ENCODE measurements at places on chromosomes 1 and 21.

GRCh38 chr1:156627313-156627880 is 8.2 kb downstream of the HAPLN2 start:
- DNase-seq, result no peak

- no peak for DNase-seq
Observed at GRCh38 chr1:18739897-18740296, 109.3 kb downstream of the PAX7 start.

- DNase-seq, result no peak
Observed at GRCh38 chr1:33390542-33390941, 40.4 kb downstream of the PHC2 start.

- no peak for DNase-seq
Observed at GRCh38 chr1:230210981-230211336, 143.9 kb downstream of the GALNT2 start.

DNA sequence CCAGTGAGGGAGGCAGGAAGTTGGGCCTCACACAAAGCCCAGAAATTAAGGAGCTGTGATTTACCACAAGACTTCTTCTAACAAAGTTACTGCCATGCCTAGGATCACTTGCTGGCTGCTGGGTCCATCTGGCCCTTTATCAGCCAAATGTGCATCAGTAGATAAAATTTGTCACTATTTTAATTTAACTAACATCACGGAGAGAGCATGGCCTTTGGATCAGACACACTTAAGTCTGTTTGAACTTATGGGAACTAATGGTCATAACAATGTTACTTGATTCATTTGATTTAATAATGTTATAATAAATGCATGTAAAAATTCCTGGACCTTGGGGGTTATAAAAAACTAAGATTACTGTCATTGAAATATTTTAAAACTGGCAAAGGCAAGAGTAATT is 67.2 kb upstream of the CCDC190 start:
- no peak for DNase-seq

DNA sequence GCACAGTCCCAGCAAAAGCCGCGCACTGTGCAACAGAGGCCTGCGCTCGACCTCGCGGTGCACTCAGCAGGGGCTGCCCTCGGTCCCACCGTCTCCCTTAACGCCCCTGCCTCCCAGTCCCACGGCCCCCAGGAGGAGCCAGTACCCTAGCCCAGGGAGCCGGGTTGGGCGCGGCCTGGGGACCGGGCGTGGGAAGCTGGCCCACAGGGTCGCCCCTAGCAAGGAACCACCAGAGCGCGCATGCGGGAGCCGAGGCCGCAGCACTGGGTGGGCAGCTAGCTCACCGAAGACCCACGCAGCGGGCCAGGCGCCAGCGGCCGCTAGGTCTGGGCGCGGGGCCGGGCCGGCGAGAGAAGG is 21.6 kb upstream of the ZNF678 start:
- DNase-seq, result no peak

DNA sequence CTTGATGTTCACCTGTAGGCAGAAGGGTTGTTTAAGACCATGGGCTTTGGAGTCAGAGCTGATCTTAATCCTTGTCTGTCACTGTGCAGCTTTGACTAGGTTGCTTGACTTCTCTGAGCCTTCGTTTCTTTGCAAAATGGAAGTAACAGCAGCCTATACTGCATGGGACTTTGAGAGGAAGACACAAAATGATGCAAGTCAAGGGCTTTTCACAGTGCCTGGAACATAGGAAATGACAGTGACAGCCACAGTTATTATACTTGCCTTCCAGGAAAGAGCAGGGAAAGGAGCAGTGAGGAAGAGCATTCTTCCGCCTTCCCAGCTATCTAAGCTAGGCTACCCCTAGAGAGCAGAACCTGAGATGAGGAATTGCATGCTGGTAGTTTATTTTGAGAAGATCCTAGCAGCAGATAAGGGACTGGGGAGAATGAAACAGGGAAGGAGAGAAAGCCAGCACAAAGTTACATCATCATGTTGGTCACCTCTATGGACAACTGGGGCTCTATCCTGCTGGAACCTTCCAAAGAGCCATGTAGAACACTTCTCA is 3.1 kb downstream of the CSF3R start:
- no peak for DNase-seq

DNA sequence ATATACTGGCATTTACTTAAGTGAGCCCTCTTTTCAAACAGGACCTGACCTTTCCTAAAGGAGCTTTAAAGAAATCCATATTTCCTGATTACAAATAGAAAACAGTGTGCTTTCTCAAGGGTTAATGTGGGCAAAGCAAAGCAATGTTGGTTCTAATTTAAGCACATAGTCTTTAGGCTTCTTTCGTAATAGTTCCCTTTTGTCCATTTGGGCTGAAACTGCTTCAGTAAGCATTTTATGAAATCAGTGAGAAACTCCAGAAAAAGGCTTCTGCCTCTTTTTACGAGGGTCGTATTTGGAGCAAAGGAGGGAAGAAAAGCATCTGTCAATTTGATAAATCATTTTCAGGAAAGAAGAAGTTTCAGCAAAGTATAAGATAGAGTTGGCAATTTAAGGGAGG is 331.2 kb downstream of the KIF26B start:
- no peak for DNase-seq

GRCh38 chr21:26806801-26807295 is 38.4 kb downstream of the ADAMTS1 start:
- DNase-seq, result no peak

GRCh38 chr1:183281553-183282091 is 95.6 kb downstream of the LAMC2 start:
- peak; percentile 88 for DNase-seq

DNA sequence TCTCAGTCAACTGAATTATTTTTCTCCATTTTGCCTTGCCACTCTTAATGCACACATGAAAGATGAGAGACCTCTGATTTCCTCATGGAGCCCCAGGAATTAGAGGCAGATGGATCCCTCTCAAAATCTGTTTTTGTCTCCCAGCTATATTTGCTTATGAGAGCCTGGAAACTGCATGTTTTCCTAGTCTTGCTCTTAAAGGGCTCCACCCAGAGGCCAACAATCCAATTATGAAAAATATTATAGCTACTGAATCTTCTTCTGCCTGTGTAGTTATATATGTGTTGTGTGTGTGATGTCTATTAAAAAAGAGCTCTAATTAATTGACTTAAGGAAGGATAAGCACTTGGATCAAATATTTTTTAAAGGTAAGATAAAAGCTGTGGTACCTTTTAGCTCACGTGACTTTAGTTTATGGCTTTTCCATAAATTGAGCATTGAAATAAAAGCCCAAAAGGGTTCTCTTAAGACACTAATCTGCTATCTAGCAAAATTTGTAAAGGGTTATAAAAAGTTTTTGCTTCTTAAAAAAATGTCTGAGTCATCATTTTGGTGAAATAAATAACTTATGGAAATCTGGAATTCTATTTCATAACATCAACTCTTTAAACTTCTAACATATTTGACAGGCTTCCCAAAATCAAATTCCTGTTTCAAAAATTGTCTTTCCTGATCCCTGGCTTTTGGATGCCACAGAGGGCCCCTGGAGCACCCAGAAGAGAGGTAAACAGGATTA is 31.2 kb upstream of the TSPEAR start:
- DNase-seq, result no peak

DNA sequence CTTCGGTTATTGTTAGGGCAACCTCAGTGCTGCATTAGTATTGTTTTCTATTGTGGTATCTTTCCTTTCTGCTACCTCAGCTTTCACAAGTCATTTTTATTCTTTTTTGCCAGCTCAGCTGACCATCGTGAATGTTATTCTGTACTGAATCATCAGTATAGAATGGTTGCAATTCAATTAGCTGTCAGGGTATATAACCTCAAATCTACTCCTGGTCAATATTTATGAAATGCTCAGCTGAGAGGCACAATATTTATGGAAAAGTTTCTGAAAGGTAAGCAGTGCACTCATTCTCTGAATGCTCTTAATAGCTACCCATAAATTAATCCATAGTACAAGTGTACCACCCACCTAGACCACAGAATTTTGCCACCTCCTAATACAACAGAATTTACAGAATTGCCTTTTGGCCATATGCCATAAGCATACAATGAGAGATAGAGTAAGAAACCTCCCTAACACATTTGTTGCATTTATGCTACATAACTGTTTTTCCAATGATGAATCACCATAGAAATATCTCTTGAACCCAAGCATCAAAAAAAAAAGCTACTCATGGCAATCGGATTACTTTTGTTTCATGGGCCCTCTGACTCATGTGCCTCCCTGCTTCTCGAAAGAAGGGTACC is 732.6 kb upstream of the CHRM3 start:
- DNase-seq, result no peak

DNA sequence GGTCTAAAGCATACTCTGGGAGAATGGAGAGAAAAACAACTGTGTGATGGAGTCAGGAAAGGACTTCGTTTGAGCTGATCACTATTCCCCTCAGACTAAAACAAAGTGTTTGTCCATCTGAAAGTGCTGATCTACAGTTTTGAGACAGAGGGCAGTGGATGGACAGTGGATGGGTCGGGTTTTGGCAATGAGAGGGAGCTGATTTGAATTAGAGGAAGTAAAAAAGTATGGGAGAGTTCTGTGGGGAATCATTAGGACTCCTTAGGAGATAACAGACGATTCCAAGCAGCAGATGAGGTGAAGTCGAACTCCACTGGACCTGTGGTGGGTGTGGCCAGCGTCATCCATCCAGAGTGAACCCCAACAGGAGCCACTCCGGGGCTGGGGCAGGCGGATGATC is 62.3 kb downstream of the PTGS2 start:
- no peak for DNase-seq

GRCh38 chr1:11519629-11520031 is 40.7 kb downstream of the DISP3 start:
- DNase-seq, result no peak

- peak; percentile 45 for DNase-seq
Observed at GRCh38 chr1:227895828-227896685, 51.7 kb downstream of the WNT9A start.

GRCh38 chr1:25985171-25985570 is 12.7 kb downstream of the PAFAH2 start:
- no peak for DNase-seq

DNA sequence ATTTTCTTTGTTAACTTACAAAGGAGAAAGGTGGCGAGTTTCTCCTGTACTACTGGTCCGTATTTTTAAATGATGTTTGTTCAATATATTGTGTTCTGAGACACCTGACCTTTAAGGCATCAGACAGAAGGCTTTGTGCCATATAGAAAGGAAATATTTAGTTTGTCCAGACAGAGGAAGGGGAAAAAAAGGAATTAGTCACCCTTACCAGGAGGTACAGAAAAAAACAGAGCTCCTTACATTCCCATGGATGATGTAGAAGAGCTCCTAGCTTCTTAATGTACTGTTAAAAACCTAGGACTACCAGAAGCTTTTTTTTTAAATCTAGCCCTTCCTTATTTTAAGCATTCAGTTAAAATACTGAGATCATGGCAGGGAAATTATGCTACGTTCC is 12.4 kb upstream of the PODN start:
- DNase-seq, result no peak

- no peak for DNase-seq
Observed at GRCh38 chr1:24266998-24267397, 52.2 kb upstream of the GRHL3 start.

Measured in activated CD8-positive, alpha-beta memory T cell treated with anti-CD3 and anti-CD28 coated beads for 24 hours (primary cell).